ENCODE measurements at places on chromosomes 7 and 10.

DNA sequence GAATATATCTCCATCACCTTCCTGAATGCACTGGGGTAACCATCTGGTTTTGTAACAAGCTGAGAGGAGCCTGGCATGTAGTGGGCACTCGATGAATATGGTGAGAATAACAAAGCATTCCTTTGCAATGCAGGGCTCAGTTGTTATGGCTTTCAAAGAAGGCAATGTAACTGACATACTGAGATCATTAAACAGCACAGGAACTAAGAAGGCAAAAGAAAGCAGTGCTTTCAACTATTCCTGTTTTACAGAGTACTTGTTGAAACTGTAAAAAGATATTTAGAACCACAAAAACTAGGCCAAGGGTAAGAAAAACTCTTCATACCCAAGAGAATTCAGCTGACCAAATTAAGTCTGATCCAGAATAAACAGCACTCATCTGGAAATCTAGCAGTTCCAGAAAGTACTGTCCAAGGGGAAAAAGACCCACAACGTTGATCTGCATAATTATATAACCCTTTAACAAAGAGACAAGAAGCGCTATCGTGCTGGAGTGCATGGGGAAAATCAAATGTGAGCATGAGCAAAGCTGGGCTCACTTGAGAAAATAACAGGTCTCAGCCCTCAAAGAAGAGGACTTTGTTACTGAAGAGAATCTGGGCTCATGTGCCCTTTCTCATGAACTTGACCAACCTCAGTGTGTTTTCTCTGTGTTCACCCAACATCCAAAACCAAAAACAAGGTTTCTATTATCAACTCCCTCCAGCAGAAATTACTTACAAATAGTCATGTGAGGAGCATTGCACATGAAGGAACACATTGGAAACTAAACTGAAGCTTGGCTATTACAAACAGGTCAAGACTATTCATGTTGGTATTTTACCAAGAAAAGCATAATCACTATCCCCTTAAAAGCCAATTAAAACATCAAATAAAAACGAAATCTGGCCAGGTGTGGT lies 116.2 kb downstream of the AVL9 start:
- DNase-seq, result no peak

DNA sequence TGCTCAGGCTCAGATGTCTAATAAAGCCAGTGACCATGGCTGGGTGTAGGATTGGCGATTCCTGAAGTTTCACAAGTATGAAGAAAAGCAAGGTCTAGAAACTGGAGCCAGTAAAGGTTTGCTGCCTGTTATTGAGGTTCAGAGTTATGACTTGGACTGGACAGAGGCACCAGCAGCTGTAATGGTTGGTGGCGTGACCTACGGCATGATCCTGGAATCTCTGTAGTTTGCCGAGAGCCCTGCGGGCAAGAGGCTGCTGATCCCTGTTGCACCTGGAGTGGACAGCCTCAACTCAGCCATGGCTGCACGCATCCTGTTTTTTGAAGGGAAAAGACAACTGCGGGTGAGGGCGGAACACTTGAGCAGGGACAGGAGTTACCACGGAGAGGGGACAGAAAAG lies 22.4 kb upstream of the SNX13 start:
- no peak for DNase-seq

- DNase-seq, result no peak
These were observed 374.6 kb upstream of the GHITM start for GRCh38 chr10:83764666-83765065.

DNA sequence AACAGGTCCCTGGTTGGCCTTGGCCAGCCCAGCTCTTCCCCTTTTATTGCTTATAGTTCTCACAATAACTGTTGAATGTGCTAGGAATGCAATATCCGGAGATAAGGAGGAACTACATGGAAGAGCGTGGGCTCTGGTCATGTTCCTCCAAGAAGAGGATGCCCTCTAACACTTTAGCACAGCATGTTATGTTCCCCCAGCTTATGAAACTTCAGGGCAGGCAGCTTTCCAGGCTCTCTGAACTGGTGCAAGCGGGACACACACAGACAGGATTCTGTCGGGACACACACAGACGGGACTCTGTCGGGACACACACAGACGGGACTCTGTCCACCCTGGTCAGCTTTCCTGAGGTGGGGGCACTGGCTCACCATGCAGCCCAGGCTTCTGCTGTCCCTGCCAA lies 141.6 kb downstream of the PKD1L1 start:
- no peak for DNase-seq

- DNase-seq, result no peak
These were observed 3.6 kb downstream of the ZEB1 start for GRCh38 chr10:31322647-31323046.

GRCh38 chr7:46162609-46163008 lies 241.5 kb upstream of the IGFBP3 start:
- no peak for DNase-seq

- DNase-seq, result no peak
These were observed 24.0 kb downstream of the STK32C start for GRCh38 chr10:132283604-132284382.

- peak; percentile 28 for DNase-seq
These were observed 48.4 kb downstream of the UNC5B start for GRCh38 chr10:71260622-71261325.

GRCh38 chr7:151279868-151280267 lies 31.4 kb upstream of the SMARCD3 start:
- no peak for DNase-seq

GRCh38 chr7:36896956-36897590 lies 172.8 kb upstream of the AOAH start:
- no peak for DNase-seq

DNA sequence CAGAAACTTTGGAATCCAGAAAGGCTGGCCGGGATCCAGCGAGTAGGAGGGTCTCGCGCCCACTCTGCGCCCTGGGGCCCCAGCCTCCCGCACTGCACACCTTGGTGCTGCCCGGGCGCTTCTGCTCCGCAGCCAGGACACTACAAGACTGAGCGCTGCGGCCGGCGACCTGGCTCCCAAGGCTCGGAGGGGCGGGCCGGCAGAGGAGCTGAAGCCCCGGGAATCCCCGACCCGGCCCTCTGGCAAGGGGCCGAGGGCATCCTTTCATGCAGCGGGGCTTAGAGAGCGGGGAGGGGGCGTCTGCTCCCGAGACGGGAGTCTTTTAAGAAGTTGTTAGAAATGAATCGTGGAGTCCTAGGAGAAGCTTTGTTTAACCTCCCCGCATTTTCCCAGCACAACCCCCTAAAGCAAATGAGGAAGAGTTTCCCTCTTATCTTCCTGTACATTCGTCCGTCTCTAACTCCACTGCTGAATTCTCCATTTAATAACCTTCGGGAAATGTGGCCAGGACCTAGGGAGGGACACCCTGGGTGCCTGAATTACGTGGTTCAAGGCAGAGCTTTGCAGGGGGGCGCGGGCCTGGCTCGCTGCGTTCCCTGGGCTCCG lies 1.1 kb downstream of the VWC2 start:
- no peak for DNase-seq

- no peak for DNase-seq
These were observed 158.8 kb downstream of the NXPH1 start for GRCh38 chr7:8592167-8592566.

GRCh38 chr7:52639981-52640380 lies 395.5 kb upstream of the POM121L12 start:
- DNase-seq, result no peak

DNA sequence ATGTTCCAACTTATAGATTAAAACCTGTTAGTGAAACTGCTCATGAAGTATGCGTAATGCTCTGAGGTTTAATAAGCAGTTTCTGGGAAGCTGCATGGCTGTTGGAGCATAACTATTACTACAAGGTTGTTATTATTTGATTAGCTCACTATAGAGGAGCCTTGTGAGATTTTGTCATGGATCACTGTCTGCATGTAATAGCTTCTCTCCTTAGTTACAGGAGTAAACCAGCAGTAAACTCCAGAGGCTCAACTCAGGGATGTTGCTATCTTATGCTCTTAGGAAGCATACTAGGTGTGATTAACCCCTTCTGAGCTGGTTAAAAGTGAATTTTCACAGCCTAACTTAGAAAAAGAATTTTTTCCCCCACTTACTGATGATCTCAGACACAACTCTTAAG lies 63.6 kb upstream of the IFRD1 start:
- DNase-seq, result no peak

- no peak for DNase-seq
These were observed 73.4 kb downstream of the GPR141 start for GRCh38 chr7:37756797-37757551.

- no peak for DNase-seq
These were observed 85.6 kb downstream of the HECW1 start for GRCh38 chr7:43198016-43198415.

- DNase-seq, result no peak
These were observed 49.9 kb upstream of the COL1A2 start for GRCh38 chr7:94344826-94345225.

- no peak for DNase-seq
These were observed 69.4 kb downstream of the PTPRE start for GRCh38 chr10:127976286-127976685.

DNA sequence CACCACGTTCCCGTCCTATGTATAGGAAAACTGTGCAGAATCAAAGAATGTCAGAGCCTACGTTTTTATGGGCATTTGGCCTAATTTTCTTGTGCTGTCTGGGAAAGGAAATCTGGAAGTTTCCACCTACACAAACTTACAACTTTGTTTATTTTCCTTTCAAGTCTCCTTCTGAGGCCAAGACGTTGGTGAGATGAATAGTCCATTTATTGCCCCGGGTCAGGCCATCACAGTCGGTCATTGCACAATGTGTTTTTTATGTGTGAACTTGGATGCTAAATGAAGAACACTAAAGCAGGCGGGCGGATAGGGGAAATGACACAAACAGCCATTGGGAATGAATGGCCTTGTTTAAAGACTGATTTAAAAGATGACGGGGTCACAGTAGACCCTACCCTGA lies 38.6 kb downstream of the TRIL start:
- DNase-seq, result no peak

All from fibroblast of skin of left biceps (primary cell).